Activated CD4-positive, alpha-beta T cell treated with anti-CD3 and anti-CD28 coated beads, Interleukin-2, Interleukin-6, amounts not matched to agents 100 ng/mL and 50 ng/mL, durations not matched to agents 16 hours and 8 hours (primary cell): ENCODE measurements at places on chromosomes 5 and 9.

GRCh38 chr9:221989-222776 lies 7.5 kb downstream of the DOCK8 start:
- peak; percentile 33 for DNase-seq

- no peak for DNase-seq
These were observed 23.0 kb upstream of the ZNF782 start for GRCh38 chr9:96877269-96877668.

DNA sequence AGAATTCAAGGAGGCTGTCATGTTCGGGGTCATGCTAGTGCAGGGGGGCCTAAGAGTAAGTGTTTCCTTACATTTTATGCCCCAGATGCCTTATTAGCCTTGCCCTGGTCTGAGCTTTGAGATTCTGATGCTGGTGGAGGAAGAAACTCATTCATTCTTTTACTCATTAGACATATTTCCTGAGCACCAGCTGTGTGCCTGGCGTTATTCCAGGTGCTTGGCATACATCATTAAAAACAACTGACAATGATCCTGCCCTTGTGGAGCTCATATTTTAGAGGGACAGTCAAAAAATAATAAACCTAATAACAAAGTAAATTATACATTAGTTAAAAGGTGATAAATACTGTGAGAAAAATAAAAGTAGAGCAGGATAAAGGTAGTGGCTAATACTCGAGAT lies 138.9 kb upstream of the SGCD start:
- DNase-seq: no peak

DNA sequence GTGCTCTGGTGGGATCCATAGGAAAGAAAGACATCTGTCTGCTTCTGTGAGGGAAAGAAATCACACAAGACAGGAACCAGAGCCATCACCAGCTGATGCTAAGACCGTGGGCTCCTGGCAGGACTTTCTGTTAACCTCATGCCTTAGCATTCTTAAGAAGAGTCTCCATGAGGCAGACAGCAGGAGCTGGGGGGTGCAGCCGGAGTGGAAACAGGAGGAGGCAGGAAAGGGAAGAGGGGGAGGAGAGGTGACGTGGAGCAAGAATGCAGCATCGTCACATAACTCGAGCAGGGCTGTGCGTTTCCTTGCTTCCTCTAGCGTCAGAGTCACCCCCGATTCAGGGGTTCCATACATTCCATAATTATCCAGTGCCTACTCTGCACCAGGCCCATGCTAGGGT lies 53.6 kb downstream of the ERGIC1 start:
- no peak for DNase-seq

DNA sequence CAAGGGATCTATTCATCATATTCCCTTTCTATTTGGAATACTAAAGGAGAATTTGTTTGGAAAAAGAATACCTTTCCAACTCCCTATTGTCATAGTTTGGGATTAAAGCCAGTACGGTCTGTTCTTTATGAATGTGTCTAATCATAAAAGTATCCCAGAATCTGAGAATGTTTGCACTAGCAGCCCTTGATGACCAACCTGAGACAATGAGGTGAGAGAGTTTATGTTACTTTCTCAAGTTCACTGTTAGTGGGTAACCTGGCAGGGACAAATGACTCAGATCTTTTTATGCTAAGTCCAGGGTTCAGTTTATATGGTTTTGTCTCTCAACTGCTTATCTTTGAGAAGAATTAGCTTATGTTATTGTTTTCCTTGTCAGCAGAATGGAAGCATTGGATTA lies 25.3 kb upstream of the TLR4 start:
- peak; percentile 24 for DNase-seq

GRCh38 chr5:8961956-8962355 lies 583.9 kb downstream of the SEMA5A start:
- no peak for DNase-seq

DNA sequence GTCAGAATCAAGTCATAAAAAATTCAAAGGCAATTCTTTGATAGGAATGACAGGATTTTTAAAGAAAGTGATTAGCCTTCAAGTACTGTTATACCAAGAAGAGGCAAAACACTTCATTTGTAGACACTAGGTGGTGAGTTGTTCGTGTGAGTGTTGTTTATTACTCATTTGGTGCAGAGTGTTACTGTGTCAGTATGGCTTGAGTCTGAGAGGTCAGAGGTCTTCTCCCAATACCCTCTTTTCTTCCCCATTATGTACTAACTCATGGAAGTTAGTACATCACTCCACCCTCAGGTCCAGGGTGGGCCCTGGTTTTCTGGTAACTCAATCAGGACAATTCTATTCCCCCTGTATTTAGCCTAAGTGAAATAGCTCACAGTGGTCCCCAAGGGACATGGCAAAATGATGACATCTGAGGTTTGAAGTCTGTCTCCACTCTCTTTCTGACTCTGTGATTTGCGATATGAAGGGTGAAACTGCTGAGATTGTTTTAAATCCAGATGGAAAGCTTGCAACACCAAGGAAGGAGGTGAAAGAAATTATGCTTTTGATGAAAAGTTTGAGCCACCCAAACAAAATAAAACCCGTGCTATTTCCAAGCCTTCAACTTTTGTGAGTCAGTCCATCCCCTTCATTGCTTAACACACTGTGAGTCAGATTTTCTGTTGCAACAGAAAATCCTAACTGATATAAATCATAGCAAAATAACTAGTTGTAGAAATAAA lies 56.8 kb downstream of the NUDT12 start:
- DNase-seq: no peak
